Foreskin keratinocyte (primary cell): ENCODE measurements at places on chromosomes 4 and X.

DNA sequence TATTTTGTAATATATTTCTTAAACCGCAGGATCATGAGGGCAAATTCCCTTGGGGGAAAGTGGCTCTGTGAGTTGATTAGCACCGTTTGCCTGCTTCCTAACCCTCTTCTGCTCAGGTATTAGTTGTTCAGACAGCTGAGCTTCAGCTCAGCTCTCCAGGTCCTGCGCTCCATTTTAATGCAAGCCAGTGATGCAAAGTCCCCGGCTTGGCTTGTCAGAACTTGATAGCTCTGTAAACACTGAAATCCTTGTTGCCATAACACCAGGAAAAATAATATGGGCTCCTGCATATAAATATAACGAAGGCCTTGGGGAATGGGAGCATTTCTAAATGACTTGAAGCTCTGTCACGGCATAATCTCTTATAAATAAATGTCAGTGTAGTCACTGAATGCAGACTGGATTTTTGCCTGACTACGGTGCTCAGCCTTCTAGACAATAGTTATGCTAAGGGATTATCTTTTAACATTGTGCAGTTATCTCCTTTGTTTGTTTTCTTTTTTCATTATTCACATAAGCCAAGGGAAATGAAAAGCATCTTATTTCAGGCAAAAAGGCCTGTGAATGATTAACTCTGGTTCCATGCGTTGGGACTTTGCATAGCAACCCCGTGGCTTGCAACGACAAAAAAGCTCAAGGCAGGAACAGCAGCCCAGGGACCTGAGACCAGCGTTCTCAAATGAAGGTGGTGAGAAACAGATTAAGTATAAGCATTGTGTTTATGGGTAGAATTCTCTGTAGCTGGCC is 253.2 kb downstream of the SPRY1 start:
- DNase-seq = peak; percentile 76

GRCh38 chr4:11338956-11339782 is 89.5 kb downstream of the HS3ST1 start:
- no peak for DNase-seq

DNA sequence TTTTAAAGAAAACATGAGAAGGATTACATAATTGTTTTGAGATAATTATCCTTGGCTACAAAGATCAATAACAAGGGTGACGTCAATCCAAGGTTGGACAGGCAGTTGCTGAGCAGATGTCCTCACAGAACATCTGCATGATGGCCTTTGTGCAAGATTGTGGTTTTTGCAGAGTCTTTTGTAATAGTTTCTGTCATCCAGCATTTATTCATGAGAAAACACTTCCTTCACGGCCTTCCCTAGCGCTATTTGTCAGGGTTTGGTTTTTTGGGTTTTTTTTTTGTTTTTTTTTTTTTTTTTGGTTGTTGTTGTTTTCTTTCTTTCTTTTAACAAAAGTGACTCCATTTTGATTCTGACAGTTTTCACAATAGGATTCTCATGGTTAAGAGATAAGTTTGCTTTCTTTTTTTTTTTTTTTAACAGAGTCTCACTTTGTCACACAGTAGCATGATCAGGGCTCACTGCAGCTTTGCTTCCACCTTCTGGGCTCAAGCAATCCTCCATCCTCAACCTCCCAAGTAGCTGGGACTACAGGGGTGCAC is 31.5 kb upstream of the ELF2 start:
- DNase-seq = peak; percentile 37

GRCh38 chr4:147580396-147580795 is 36.8 kb upstream of the TMEM184C start:
- peak; percentile 42 for DNase-seq

DNA sequence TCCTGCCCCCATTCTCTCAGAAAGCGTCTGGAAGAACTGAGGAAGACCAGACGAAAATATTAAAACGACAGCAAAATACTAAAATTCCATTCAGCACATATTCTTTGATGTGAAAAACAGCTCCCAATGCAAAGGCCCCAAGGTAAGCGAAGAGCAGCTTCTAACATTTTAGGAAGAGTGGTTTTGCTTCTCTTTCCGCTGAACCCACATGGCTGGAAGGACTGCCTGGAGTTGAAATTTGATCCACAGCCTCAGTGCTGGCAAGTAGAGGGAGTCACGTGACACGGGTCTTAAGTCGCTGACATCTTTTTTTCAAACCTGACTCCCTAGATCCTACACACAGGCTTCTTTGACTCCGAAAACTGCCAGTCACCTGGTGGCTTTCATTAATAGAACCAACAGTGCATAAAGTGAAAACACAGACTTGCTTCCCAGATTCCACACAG is at the start of gene FAM13A:
Gene FAM13A (minus strand): TSS at position 233 of the 446 bp plus-strand sequence. CDS start 221 bp downstream, at position 12.
- peak; percentile 75 for DNase-seq

DNA sequence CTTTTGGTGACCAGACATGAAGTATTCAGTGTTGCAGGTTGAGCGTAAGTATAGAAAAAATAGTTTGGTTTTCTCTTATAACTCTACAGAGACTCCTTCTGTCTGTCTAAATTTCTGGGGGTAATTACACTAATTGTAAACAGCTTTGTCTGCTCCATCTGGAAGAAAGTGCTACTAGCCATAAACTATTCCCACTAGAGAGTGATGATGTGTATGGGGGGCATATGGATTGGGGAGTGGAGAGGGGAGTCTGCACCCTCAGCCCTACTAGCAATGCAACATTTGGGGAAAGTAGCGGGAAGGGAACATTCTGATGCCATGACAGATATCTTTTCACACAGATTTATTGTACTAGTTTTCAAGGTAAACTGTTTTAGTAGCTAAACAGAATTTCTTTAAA is 549.7 kb downstream of the TRIML1 start:
- DNase-seq = no peak

GRCh38 chr4:6193399-6193798 is 7.0 kb downstream of the JAKMIP1 start:
- DNase-seq = no peak

GRCh38 chr4:137471461-137471860 is 60.8 kb downstream of the PCDH18 start:
- DNase-seq = no peak

GRCh38 chr4:188012426-188012945 is 16.9 kb downstream of the ZFP42 start:
- DNase-seq = no peak

DNA sequence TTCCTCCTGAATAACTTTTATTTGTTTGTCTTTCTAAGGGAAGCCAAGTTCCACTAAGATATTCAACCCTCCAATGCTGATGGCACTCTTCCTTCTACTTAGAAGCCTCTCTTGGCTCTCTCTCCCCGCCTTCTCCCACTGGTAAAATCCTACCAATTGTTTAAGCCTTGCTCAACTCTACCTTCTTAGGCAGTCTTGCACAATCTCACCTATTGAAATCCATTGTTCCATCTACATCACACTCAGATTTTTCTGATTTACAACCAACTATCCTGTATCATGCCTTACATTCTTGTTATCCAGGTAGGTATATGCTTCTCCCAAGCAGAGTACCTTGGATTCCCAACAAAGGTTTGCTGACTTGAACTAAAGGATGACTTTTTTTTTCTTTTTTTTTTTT is 69.1 kb downstream of the NR3C2 start:
- DNase-seq = no peak

- DNase-seq = no peak
Observed at GRCh38 chrX:140756941-140757340, 47.4 kb downstream of the LINC00632 start.

GRCh38 chr4:125433453-125433852 is 118.7 kb downstream of the FAT4 start:
- DNase-seq = no peak

DNA sequence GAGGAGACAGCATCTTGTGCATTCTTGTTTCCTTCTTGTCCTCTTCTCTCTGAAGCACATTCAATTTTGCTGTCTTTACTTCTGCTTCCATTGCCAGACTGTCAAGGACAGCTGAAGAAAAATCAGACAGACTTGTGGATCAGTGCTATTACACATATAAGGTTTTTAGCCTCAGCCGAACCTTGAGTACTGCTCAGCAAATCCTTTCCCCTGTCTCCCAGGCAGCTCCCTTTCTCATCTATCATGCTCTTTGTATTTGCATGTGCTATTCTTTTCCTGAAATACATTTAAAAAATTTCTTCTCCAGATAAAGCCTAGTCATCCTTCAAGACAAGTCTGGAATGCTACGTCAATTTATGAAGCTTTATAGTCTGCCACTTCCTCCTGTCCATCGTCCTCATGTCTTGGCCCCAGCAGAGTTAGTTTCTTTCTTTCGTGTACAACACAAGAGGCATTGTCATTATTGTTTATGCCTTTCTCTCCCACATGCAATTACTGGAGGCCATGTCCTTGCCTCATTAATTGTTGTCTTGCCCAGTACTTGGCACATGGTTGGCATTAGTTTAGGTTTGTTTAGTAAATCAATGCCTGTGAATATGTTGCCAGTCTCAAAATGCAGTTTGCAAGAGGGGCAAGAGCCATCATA is 45.1 kb downstream of the ADGRL3 start:
- DNase-seq = no peak

- DNase-seq = no peak
Observed at GRCh38 chrX:141668371-141668770, 30.2 kb downstream of the SPANXD start.

- DNase-seq = no peak
Observed at GRCh38 chrX:47902161-47902560, 65.5 kb downstream of the ZNF81 start.

DNA sequence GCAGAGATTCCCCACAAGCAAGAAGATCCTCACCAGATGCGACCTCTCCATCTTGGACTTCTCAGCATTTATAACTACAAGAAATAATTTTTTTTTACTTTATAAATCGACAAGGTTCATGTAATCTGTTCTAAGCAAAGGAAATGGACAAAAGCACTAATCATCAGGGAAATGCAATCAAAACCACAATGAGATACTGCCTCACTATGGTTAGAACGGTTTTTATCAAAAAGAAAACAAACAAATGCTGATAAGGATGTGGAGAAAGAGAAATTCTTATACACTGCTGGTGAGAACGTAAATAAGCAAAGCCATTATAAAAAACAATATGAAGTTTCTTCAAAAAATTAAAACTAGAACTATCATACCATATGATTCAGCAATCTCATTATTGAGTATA is 1382.6 kb downstream of the ARAP2 start:
- no peak for DNase-seq

- DNase-seq = no peak
Observed at GRCh38 chrX:133005042-133005441, 46.6 kb upstream of the HS6ST2 start.

DNA sequence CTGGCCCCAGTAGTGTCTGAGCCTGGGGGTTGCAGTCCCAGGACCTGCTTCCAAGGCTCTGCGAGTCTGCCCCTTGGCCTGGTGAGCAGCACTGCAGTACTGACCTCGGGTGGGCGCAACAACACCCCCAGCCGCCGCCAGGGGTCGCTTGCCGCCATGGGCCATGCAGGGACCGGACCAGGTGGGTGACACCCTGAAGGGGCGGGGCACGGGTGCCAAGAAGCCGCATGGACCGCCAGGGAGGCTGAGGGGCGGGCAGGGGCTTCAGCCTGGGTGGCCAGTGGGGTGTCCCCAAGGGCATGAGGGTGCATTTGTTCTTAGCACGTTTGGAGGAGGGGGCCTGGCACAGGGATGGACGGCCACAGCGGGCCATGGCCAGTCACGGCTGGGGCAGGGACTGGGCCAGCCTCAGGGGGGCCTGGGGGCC is 25.0 kb downstream of the TACC3 start:
- DNase-seq = no peak

GRCh38 chr4:147284935-147285334 is 196.0 kb upstream of the EDNRA start:
- peak; percentile 58 for DNase-seq

- DNase-seq = no peak
Observed at GRCh38 chr4:78227411-78228057, 170.4 kb downstream of the FRAS1 start.

- DNase-seq = no peak
Observed at GRCh38 chr4:663438-664428, 10.3 kb downstream of the ATP5ME start.

DNA sequence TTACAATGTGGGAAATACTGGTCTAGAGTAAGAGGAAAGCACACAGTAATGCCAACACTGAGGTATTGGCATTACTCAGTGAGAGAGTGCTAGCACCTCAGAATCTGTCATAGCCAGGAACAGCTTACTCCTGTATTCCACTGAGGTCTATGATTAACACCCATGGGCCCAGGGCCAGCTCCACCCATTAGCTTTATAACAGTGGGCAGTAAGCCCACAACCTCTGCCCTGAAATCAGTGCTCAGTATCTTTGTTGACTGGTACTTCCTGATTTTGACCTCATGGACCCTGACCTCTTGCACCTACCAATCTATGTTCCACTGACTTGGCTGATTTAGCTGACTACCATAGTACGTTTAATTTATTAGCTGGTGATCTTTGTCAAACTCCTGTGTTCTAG is 56.1 kb downstream of the LANCL3 start:
- no peak for DNase-seq

GRCh38 chr4:24174602-24175001 is 284.8 kb upstream of the PPARGC1A start:
- DNase-seq = peak; percentile 87

GRCh38 chr4:112946127-112946526 is 103.3 kb upstream of the ANK2 start:
- DNase-seq = no peak

DNA sequence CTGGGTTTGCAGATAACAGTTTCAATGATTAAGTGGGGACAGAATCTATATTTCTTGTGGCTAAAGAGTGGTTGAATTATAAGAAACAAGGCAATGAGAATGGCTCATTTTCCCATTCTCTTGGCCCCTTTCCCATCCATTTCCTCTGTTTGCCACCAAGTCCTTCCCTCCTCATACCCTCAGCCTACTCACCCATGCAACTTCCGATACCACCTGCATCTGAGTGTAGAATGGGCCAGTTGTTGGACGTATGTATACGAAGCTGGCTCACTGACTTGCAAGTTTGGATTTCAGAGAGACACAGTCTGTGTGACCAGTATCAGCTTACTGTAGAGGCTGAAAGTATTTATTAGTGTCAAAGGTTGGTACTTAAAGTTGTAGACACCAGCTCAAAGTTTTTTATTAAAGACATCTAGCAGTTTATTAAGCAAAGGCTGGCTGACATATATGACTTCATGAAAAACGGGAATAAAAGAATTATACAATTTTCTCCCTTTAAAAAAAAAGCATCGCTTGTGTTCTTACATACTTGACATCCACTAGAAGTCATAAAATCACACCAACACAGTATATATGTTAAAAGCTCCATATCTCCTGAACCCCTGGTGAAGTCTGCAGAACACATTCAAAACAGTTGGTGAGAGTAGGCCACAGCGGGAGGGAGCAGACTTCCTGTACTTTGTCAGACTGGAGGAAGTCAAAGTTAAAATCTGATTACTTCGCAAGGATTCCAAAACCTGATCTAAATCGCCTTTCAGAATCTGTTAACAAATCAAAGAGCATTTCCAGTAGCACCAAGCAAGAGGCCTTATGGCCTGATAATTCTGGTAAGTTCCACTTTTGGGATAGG is 22.4 kb upstream of the STIM2 start:
- DNase-seq = no peak
